ENCODE measurements at places on chromosomes 5 and 9.

GRCh38 chr5:181223729-181224389, 778 bp downstream of the TRIM41 start:
- DNase-seq = no peak

- no peak for DNase-seq
Measured at GRCh38 chr9:2263665-2264064, 248.5 kb downstream of the SMARCA2 start.

DNA sequence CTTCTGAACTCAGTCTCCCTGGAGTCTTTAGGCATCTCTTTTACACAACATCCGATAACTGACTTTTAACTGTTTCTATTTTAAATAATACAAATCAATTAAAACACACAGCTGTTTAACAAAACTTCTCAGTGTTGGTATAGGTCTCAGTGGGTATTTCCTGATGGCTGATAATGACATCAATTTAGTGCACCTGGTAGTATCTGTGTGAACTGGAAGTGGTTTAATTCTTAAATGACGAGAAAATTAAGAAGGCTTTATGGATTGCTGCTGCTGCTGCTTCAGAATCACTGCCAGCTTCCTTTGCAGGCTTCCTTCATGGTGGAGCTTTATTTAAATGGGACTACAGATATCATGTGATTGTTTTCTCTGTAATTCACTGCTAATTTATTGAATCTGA, 92.3 kb downstream of the RPS23 start:
- no peak for DNase-seq

- no peak for DNase-seq
Measured at GRCh38 chr9:124306098-124306735, 48.5 kb downstream of the NEK6 start.

GRCh38 chr5:162067655-162068411, at the start of gene GABRG2:
Gene GABRG2 (plus strand): TSS chr5:162067773. CDS start chr5:162068000, 227 bp downstream.
- DNase-seq = peak; percentile 82

DNA sequence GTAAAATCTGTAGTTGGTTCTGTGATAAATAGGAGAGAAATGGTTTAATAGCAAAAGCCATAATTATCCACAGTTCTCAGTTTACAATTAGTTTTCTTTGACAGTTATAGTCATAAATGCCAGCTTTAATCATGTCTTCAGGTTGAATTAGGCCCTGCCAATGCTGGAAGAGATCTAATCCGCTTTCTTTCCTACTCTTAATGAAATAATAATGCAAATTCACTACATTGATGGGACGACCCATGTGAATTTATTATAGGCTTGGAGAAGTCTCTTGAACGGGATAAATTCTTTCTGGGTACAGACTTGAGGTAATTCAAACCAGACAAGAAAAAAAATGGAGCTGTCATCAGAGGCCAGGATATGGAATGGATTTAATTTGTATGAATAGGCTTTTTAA, 950.4 kb downstream of the EFNA5 start:
- no peak for DNase-seq

DNA sequence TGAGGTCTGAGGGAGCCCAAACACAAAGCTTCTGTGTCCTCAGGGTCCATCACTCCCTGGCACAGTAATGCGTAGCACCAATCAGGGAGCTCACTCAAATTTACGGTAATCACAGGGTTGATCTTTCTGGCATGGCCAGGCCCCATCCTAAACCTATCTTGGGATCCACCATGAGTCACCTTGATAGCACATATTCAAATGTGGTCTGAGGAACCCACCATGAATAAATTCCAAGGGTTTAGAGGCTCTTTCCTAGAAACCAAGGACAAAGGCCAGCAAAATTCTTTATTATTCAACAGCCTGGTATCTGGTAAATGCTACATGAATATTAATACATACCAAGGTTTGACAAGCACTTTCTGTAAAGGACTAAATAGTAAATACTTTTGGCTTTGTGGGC, 254.5 kb downstream of the TLR4 start:
- DNase-seq = no peak

DNA sequence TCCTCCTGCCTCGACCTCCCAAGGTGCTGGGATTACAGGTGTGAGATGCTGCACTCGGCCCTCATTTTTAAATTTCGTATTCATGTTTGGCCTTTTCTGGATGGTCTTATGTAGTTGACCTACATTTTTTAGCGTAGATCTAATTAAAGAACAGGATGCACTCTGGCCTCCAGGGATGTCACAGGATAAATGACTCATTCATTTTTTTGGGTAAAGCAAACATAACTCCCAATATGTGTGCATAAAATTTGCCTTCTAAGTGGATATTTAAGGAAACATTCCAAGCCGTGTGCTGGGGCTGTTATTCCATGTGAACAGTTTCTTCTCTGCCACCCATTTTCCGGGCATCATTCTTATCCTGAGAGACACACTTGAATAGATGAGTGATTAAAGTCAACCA, 501.6 kb downstream of the IRX1 start:
- no peak for DNase-seq

- DNase-seq = no peak
Measured at GRCh38 chr5:76610196-76610595, 13.0 kb downstream of the F2RL2 start.

DNA sequence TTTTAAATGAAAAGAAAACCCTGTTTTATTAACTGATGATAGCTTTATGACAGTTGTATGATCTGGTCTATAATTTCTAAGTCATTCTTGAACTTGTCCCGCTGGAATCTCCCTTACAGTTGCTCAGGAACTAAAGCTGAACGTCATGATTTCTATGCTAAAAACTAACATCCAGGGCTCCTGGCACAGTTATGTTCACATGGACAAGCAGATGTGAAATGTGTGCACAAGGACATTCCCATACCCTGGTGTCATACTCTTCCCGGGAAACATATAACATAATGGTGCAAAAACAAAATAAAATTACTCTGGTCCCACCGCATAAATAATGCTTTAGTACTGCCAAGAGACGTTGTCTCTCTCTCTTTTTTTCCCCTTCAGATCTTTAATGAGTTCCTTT, 134.9 kb downstream of the PRDM6 start:
- no peak for DNase-seq

DNA sequence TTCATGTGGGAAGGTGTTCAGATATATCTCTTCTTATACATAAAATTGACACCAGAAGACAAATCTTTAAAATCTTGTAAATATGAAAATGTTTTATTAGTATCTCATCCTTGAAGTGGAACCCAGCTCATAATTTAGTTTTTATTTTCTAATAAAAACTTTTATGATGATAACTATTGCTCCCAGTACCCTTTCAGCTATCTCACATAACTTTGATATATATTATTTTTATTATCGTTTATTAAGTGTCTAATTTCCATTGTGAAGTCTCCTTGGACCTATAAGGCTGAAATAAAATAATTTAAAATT, 16.0 kb downstream of the PCDHB15 start:
- DNase-seq = no peak

DNA sequence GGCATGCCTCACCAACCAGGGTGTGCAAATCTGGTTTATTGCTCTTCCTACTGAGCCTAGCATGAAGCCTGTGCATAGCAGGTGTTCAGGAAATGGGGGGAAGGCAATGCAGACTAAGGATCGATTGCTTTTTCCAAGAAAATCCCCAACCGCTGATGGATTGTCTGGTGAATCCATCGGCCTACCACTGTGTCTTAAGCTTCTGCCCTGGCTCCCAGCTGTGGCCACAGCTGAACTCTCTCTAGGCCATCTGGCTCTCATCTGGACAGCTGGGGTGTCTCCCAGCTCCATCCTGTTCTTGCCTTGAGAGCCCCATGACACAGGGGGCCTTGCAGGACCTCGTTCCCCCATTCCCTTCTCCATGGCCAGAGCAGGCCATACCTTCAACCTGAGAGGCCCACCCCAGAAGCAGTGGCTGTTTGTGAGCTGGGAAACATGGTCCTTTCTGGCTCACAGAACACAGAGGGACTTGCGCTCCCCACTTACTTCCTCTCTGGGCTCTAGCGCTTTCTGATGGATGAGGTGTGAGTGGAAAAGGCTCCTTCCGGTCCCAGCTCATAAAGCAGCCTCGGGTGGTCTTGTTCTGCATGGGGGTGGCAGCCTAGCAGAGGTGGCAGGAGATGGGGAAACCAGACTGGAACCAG, 41.8 kb downstream of the COL27A1 start:
- DNase-seq = no peak

GRCh38 chr5:911601-912000, 18.9 kb downstream of the TRIP13 start:
- peak; percentile 49 for DNase-seq

- no peak for DNase-seq
Measured at GRCh38 chr5:159057996-159058395, 41.7 kb downstream of the EBF1 start.

GRCh38 chr5:160174290-160174689, 55.0 kb upstream of the FABP6 start:
- DNase-seq = no peak

DNA sequence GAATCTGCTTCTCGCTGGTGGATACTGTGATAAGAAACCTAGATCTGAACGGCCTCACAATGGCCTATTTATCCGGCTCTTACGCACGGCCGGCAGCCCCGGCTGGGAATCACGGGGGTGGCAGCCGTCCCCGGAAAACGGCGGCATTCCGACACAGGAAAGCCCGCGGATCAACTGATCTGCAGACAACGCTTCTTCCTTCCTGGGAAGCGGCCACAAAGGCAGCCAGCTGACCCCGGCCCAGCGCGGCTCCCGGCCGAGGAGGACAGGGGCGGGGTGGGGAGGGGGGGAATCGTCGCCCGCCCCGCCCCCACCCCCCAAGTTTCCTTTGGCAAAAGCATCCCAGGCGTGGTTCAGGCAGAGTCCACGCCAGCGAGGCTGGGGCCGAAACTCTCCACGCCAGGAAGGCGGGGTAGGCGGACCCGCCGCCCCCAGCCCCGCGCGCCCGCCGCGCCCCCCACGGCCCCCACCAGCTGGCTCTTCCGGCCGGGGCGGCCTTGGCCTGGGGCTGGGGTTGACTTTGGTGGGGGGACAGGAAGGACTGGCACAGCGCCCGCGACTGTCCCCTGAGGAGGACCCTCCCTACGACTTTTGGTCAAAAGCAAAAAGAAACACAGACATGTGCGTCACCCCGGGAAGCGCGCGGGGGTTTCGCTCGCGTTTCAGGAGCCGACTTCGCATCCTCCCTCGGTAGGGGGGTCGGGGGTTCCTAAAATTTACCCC, 247.7 kb upstream of the ANKRD55 start:
- peak; percentile 73 for DNase-seq

GRCh38 chr9:88804254-88804596, 187.0 kb upstream of the S1PR3 start:
- no peak for DNase-seq

DNA sequence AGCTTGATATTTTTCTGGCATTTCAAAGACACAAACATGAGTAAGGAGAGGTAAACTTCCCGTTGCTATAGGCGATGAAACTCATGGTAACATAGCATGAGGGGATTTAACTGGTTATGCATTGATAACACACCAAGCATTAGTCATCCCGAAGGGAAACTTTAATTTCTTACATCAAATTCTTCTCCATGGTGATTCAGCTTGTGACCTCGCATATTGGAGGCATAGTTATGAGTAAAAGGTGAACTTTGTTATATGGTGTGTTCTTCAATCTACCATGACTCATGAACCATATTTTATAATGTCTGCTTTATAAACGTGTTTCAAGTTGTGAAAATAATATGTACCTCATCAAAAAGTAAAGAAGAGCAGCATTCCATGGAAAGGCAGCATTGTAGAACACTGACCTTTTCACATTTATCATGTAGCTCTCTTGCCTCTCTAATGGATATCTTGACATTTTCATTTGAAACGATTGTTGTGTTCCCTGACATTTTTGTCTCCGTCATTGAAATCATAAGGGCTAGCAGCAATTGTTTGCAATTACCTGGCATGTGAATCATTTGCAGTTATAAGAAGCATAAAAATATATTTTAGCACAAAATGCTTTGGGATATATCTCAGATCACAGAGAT, 491.8 kb downstream of the ANXA1 start:
- no peak for DNase-seq

DNA sequence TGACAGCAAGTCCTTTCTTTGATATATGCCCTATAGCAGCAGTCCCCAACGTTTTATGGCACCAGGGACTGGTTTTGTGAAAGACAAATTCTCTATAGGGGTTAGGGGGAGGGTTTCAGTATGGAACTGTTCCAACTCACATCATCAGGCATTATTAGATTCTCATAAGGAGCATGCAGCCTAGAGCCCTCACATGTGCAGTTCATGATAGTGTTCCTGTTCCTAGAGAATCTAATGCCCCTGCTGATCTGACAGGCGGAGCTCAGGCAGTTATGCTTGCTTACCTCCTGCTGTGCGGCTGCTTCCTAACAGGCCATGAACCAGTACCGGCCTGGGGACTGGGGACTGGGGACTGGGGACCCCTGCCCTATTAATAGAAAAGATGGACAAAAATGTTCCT, 2.7 kb upstream of the RAPGEF6 start:
- DNase-seq = no peak

- peak; percentile 55 for DNase-seq
Measured at GRCh38 chr9:747567-747966, 93.9 kb upstream of the DMRT1 start.

- peak; percentile 62 for DNase-seq
Measured at GRCh38 chr9:132597073-132597775, 14.8 kb downstream of the BARHL1 start.

GRCh38 chr5:132099076-132099748, 25.6 kb downstream of the CSF2 start:
- no peak for DNase-seq

- no peak for DNase-seq
Measured at GRCh38 chr5:153896117-153896516, 142.6 kb downstream of the FAM114A2 start.

- no peak for DNase-seq
Measured at GRCh38 chr5:65185468-65185867, 296.3 kb downstream of the ADAMTS6 start.

DNA sequence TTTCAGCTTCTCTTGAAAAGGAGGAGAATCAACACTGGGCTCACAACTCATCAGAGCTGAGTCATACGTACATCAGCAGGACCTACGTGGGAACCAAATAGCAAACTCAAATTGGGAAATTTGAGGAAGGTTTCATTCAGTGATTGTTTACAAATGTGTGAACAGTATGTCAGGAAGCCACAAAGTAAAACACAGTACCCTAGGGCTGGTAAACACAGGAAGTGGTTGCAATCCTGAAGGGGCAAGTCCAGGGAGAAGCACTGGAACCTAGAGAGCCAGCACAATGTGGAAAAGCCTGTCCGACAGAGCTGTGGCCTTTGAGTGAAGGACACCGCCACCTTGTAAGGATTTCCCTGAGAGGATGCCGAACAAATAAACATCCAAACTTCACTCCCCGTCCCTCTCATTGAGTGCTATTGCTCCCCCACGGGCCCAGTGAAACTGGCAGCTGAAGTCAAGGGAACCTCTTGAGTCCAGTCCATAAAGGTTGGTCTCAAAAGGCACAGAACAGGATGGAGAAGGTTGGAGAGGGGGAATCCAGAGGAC, 26.7 kb upstream of the RICTOR start:
- no peak for DNase-seq

DNA sequence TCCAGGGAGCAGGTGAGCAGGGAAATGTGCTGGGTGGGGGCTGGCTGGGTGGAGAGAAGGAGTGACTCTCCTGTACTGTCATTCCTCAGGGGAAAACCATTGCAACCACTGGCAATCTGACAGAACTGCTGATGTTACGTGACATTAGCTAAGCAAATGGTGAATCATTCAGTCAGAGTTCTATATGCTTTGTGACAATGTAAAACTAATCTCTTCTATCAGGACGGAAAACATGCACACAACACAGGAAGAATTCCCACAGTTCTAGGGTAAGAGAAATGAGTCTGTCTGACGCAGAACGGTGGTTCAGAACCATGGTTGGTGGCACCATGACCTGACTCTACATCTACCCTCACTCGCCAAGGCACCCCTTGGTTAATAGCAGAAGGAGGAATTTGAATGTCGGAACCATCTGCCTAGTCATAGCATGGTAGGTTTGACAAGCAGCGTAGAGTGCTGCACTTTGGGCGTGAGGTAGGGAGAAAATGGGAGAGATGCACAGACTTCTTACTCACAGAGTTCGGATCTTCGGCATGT, 243.6 kb upstream of the PANK3 start:
- DNase-seq = no peak
